ENCODE measurements at places on chromosomes 2 and 18. TPM values are rescaled to one million over a fixed set of nuclear protein-coding genes. Genes with fewer than 3 reads are reported as not detected.
A peak's percentile ranks its signal among the peaks of the same experiment; 100 is the strongest.

DNA sequence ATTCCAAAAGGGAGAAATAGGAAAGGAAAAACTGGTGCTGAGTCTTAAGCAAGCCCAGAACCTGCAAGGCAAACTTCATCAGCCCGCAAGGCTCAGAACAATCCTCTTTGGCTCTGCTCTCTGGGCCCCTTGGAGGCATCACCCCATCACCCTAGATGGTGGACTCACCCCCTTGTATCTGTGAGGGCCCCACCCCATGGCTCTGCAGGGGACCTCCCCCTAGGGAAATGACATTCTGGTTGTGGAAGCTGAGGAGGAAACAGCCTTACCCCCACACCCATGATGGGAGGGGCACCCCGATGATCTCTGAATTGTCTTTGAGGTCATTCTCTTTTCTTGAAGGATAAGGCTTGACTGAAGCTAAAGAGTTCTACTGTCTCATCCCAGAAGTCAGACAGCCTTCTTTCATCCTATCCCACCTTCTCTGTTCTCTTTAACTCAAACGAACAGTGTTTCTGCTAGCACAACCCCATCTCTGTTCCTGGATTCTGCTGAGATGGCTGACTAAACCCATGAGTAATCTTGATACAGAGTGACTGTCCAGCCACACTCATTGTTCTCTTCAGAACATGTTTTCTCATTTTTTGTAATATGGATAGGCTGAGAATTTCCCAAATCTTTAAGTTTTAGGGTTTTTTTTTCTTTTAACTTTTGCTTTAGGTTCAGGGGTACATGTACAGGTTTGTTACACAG, 492.1 kb upstream of the MYT1L start:
- no peak for DNase-seq

- DNase-seq = peak; percentile 26
These were observed 362.3 kb downstream of the RND3 start for GRCh38 chr2:150125188-150125587.

DNA sequence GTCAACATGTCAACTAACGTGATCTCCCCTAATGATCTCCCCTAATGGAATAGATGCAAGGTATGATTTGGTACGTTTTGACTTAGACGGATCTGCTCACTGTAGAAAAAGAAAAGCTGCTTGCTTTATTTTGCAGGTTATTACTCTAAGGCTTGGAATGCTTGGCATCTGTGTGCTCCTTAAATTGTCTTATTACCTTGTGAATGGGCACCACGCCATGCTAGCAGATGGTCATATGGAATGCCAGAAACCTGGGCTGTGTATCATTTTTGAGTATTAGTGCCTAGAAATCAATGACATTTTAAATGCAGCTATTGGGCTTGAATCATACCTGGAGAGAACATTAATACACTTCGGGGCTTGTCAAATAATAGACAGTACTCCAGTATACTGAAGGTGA, 16.5 kb upstream of the FIGN start:
- DNase-seq = no peak

DNA sequence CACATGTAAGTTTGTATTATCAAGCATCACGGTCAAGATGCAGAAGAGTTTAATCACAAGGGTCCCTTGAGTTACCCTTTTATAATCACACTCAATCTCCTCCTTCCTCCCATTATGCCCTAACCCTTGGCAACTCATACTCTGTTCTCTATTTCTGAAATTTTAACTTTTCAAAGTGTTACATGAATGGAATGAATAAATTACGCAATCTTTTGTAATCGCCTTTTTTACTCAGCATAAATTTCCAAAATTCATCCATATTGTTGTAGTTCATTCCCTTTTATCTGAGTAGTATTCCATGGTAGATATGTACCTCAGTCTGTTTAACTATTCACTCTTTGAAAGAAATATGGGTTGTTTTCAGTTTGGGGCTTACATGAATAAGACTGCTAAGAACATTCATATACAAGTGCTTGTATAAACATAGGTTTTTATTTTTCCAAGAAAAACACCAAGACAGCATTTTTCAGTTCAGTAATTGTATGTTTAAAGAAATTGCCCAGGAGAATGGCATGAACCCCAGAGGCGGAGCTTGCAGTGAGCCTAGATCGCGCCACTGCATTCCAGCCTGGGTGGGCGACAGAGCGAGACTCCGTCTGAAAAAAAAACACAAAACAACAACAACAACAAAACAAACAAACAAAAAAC, 430.9 kb upstream of the KCNH7 start:
- DNase-seq = no peak

DNA sequence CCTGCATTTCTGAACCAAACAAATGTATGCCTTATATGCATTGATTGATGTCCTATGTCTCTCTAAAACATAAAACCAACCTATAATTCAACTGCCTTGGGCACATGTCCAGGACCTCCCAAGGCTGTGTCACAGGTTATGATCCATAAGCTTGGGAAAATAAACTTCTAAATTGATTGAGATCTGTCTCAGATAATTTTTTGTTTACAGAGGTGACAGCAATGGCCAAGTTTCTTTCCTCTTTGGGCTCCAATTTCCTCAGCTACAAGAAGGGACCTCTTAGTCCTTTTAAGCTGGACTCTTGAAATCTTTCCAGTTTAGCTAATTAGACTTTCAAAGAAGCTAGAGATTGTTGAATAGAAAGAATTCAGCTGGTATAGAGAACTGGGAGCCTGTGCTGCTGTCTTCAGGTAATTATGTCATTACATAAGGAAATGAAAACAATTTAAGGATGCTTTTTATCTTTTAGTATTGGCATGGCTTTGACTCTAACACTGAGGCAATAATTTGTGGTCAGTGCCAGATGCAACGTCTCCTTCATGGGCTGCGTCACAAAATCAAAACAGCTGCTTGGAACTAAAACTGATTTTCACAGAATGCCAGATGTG, 412.1 kb upstream of the TRIB2 start:
- DNase-seq = peak; percentile 97

The ITGB6 gene
- total RNA-seq = 0.10 TPM

The OTX1 gene
- 0.88 TPM for total RNA-seq

The PROKR1 gene
- not detected for total RNA-seq

The SAG gene
- 0.12 TPM for total RNA-seq

DNA sequence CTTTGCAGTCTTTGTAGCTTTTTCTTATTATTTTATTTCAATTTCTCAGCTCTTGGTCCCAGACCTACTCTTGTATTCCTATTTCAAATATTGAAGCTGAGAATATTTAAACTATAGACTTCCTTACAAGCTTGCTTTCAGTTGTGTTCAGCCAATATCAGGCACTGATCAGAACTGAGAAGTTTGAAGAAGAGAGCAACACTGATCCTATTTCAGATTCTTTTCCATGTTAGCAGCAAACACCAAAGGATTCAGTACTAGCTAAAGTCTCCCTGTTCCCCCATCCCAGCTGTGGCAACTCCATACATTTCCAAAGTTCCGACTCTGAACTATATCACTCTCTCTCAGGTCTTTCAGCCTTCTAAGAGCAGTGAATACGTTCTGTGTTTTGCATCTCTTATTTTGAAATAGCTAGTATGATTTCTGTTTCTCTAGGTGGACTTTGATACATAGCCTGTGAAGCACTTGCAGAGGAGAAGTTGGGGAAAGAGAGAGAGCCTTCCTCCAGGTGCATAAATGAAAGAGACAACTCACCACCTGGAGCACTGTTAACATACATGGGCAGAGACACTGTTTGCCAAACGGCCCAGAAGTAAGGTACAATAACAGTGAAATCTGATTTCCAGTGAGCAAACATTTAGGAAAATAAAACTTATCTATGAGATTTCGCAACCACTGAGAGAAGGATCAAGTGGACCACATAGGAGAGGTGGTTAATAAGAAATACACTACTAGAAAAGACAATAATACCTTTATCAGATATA, 135.0 kb upstream of the ZNF804A start:
- DNase-seq = no peak

DNA sequence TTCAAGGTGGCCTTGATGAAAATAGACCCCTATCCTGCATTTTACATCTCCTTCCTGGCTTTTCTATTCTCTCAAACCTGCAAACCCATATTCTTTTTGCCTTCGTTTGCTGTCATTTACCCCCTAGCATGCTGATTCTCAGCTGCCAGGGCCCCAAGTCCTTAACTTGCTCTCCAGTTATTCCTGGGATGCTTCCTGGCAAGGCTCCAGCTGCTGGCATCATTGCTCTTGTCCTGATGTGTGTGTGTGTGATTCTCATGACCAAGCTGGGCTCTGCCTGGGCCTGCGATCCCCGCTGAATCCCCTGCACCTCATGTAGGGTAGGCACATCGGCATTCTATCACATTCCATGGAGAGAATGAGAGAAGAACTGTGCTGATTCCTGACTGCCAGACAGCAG, 11.9 kb downstream of the NPAS2 start:
- DNase-seq = no peak

DNA sequence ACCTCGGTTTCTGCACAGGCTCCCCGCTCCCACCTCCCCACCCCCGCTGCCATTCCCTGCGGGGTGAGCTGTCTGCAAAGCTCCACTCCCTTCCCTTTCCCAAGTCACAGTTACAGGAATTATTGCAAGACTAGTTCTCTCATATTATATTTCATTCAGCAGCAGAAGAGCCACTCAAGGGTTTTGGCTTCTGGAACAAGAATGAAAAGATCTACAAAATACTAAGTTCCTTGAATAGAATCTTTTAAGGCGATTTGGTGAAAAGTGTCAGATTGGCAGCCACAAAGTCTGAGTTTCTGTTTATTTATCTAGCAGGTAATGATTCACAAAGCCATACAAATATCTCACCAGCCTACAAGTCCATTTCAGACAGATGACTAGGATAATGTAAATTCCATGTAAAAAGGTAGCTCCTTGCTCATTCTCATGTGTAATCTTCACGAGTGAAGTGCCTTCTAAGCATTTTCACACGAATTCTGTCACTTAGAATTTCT, 221.9 kb upstream of the RBBP8 start:
- peak; percentile 40 for DNase-seq

- DNase-seq = no peak
These were observed 400.3 kb downstream of the MTX2 start for GRCh38 chr2:176669398-176670174.
